ENCODE measurements at places on chromosomes 16 and 17.

- no peak for DNase-seq
These were observed 37.9 kb upstream of the TRAP1 start for GRCh38 chr16:3755249-3755648.

DNA sequence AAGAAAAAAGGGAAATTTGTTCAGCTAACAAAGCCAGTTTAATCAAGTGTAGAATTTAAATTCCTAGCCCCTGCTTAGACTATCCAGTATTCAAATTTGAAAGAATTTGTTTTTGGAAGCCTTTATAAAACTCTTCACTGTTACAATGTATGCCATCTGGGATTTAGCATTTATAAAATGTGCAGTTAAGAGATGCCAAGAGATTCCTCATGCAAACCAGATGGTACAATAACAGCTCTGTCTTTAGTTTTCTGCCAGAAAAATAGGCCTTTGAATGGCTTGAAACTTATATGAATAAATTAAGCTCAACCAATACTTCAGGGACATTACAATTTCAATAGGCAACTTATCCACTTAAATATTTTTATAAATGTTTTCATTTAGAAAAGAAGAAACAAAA lies 6.8 kb upstream of the ANKS4B start:
- DNase-seq, result no peak

GRCh38 chr16:19354371-19354770 lies 63.3 kb upstream of the TMC5 start:
- DNase-seq, result no peak

- peak; percentile 79 for DNase-seq
These were observed 2.1 kb upstream of the C17orf78 start for GRCh38 chr17:37373530-37374159.

- no peak for DNase-seq
These were observed 4.6 kb downstream of the TMUB2 start for GRCh38 chr17:44191369-44191768.
